Astrocyte (in vitro differentiated cells and primary cell): ENCODE measurements at places on chromosomes 1 and 21.

- DNase-seq, result no peak
Observed at GRCh38 chr1:58966103-58966916, 182.5 kb upstream of the JUN start.

DNA sequence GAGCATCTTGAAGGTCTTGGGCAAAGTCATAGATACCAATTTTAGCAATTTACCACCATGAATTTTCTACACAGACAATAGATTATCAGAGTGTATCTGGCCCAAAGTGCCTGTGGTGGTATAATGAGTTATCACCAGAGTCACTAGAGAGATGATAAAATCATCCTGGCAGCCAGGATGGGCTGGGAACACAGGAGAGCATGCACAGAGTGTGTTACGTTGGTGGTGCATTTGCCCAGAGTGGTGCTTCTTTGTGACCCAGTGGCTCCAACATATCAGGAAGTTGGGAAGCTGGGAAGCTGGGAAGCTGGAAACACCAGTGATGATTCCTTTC, 236.7 kb upstream of the PROX1 start:
- DNase-seq, result no peak

GRCh38 chr1:235473806-235474205, 30.4 kb downstream of the B3GALNT2 start:
- DNase-seq, result no peak

- DNase-seq, result no peak
Observed at GRCh38 chr1:160623227-160623633, 23.6 kb downstream of the SLAMF1 start.
